Muscle of arm (tissue), 14 donors: ENCODE measurements at places on chromosomes 4 and X.

GRCh38 chr4:177297785-177298391 is 11.8 kb upstream of the NEIL3 start:
- DNase-seq, result no peak

DNA sequence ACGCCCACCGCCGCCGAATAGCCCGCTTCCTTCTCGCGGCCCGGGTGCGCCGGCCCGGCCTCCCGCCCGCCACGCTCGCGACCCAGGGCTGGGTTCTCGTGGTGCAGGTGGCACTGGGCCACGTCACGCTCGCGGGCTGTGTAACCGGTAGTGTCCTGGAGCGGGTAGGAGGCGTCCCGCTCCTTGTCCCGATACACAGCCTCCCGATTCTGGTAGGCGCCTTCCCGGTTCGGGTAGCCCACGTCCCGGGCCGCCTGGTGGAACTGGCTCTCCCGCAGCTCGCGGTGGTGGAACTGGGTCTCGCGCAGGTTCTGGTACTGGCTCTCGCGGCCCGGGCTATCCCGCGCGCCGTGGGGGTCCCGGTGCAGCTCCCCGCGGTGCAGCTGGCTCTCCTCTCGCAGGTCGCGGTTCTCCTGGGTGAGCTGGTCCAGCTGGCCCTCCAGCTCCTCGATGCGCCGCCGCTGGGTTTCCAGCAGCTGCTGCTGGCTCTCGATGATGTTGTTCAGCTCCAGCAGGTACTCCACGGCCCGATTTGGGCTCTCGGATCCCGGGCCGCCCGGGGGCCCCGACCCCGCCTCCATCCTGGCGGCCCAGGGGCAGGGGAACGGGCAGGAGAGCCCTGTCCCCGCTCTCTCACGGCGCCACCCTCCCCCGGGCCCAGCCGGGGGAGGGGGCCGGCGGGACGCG is 39.3 kb upstream of the IQSEC2 start:
- no peak for DNase-seq

- DNase-seq, result no peak
Measured at GRCh38 chr4:47715716-47716416, 122.0 kb downstream of the CORIN start.

- DNase-seq, result no peak
Measured at GRCh38 chr4:14749910-14750309, 252.4 kb upstream of the CPEB2 start.

GRCh38 chr4:55507612-55508011 is 39.1 kb downstream of the CLOCK start:
- no peak for DNase-seq

GRCh38 chr4:158462611-158463010 is 59.1 kb upstream of the RXFP1 start:
- no peak for DNase-seq

- no peak for DNase-seq
Measured at GRCh38 chr4:173793937-173794510, 264.0 kb upstream of the HAND2 start.

- no peak for DNase-seq
Measured at GRCh38 chrX:56343664-56344063, 111.5 kb downstream of the KLF8 start.

DNA sequence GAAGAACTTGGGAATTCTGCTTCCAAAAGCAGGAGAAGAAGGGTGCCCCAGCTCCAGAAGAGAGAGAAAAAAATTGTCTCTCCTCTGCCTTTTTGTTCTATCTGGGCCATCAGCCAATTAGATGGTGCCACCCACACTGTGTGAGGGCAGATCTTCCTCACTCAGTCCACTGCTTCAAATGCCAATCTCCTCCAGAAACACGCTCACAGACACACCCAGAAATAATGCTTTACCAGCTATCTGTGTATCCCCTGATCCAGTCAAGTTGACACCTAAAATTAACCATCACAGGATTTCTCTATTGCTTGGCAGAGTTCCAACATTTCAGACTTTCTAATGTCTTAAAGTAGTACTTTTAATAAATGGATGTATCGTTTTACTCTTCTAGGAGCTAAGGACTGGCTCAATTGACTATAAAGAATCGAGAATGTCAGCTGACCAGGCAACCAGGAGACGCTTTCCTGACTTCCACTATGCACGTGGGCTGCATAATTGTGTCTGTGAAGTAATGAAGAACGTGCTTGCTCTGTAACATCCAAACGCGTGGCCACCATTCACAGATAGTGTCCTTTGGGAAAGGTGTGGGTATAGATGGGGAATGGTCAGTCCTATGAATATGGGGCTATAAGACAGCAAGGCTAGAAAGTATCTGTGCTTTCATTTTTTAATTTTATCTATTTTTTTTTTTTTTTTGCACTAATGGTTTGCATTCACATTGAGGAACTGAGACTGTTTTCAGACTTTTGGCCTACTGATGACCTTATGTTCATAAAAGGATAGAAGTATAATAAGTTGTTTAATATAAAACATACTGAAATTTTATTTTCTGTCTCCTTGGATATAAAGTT is 9.9 kb upstream of the SMIM20 start:
- DNase-seq, result no peak

- no peak for DNase-seq
Measured at GRCh38 chr4:88775529-88775928, 77.9 kb upstream of the NAP1L5 start.
